ENCODE measurements at places on chromosomes 5 and 9.

DNA sequence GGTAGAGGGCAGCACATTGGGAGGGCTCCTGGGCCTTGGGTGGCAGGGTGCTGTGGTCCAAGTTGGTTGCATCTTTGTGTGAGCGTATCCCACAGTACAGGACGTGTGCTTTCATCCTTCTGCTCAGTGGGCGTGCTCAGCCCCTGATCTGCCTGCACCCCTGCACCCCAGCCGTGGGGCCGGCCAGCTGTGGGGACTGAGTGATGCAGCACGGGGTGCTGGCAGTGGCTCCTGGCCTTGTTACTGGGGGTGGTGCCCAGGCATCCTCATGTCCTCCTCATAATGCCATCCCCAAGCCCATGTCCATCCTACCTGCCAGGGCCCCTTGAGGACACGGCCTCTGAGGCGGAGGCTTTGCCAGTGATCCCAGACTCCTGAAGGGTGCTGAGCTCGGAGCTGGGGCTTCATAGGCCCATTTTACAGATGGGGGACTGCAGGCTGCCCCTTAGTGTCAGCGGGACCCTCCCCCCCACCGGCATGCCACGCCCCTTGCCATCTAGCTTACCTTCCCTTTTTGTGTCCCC lies 100.7 kb downstream of the PHF2 start:
- DNase-seq = no peak

- no peak for DNase-seq
Observed at GRCh38 chr5:151233616-151234085, 9.8 kb upstream of the CCDC69 start.

GRCh38 chr9:72949244-72949582 lies 3.6 kb downstream of the ALDH1A1 start:
- DNase-seq = no peak

DNA sequence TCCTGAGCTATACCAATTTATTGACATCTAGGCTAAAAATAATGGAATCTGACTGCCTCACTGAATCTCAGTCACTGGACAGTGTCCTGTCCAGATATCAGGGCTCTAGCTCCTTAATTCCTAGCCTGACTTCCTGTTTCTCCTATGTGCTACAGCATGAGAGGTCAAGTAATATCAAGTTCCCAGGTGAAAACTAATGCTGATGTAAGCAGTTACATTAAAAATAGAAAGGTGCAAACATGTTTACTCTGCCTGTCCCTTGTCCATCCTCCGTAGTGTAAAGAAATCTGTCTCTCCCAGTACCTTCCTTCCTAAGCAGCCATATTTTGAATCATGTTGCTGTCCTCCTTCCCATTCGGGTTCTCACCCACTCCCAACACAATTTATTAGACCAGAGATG lies 145.9 kb upstream of the GHR start:
- DNase-seq = no peak

DNA sequence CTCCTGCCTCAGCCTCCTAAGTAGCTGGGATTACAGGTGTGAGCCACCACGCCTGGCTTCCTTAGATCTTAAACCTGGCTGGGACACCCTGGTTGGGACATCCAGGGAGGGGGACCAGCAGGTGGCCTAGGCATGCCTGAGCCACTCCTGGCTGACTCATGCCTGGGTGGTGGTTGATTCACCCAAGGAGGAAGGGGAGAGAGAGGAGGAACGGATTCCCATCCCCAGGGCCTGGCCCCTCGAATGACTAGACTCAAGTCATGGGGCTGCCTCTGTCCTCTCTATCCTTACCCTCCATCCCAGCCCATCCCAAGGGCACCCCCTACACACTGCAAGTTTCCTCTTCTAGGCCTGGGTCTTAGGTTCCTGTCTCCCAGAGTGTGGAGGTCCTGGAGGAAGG lies 12.7 kb downstream of the EEIG1 start:
- DNase-seq = no peak

DNA sequence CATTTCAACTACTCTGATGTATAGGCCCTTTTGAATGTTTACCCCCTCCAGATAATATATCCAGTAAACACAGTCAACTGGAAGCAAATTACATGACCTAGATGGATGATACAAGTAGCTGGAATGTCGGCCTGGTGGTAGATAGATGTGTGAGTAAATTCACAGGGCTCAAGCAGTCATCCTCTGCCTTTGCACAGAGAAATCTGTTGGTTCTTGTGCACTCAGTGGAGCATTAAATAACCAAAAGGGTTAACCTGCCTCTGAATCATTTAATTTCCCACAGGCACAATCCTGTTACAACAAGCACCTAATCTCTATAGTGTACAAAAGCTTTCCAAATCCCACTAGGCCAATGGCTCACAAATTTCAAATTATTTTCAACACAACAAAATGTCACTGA lies 668.3 kb downstream of the DNAH5 start:
- no peak for DNase-seq

GRCh38 chr5:109650493-109650892 lies 39.2 kb upstream of the MAN2A1 start:
- DNase-seq = no peak

- DNase-seq = no peak
Observed at GRCh38 chr5:134530301-134531077, 5.0 kb downstream of the JADE2 start.

DNA sequence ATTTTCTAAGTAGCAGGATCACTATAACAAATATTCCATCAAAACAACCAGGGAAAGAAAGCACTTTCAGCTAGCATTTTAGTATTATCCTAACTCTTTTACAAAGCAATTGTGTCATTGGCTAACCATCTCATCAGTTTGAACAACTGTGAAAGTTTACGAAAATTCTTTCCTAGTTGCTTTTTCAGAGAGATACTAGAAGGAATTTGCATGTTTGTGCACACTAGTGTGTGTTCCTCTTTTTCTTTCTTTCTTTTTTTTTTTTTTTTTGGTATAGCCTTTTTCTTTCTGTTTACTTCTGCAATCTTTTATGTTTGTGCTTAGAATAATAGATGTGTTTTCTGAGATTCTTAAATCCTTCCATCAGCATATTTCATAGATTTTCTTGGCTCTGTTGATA lies 124.7 kb upstream of the SEMA6A start:
- no peak for DNase-seq

DNA sequence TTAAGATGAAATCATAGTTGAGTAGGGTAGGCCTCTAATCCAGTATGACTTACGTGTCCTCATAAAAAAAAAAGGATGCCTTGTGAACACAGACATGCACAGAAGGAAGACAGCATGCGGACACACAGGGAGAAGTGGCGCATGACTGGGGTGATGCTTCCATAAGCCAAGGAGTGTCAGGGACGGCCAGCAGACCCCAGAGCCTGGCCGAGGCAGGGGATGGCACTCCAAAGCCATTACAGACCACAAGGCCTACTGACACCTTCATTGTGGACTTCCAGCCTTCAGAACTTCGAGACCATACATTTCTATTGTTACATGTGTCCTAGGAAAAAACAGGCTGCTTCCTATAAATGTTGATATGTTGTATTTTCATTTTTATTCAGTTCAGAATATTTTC lies 19.9 kb downstream of the EHMT1 start:
- no peak for DNase-seq

DNA sequence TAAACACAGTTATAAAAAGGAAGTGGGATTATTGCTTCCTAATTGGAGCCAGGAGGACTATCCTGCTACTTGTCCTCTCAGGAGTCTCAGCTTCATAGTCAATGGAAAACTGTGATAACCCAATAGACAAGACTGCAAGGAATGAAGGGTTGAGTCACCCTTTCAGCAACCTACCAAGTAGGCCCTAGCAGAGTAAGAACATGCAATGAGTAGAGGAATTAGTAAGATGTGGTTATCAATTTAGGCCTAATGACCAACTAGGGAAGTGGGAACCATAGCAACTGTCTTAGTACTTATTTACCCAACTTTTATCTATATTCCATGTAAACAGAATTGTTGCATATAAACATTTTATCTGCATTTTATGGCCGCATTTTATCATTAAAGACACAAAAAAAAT lies 310.1 kb downstream of the RFX3 start:
- no peak for DNase-seq

- DNase-seq = no peak
Observed at GRCh38 chr5:170176916-170177315, 55.9 kb upstream of the C5orf58 start.

DNA sequence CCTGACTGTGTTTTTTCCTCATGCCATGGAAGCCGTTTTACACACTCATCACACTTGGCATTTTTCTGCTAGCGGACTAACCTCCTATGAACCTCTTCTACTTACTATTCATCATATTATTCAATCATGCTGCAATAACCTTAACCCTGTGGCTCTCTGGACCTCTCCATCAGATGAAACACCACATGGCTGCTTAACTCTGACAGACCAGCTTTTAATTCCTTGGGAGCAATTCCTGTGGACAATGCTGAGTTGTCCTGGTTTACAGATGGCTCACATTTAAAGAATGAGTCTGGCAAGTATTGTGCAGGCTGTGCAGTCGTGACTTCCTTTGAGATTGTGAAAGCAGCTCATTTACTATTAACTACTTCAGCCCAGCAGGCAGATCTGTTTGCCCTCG lies 9.0 kb downstream of the OR1J1 start:
- DNase-seq = no peak

- DNase-seq = no peak
Observed at GRCh38 chr5:94469894-94470329, 148.5 kb downstream of the KIAA0825 start.

Measured in cortex of kidney (tissue), 1 donor.